ENCODE measurements at places on chromosomes 2 and 18.
A peak's percentile ranks its signal among the peaks of the same experiment; 100 is the strongest.

DNA sequence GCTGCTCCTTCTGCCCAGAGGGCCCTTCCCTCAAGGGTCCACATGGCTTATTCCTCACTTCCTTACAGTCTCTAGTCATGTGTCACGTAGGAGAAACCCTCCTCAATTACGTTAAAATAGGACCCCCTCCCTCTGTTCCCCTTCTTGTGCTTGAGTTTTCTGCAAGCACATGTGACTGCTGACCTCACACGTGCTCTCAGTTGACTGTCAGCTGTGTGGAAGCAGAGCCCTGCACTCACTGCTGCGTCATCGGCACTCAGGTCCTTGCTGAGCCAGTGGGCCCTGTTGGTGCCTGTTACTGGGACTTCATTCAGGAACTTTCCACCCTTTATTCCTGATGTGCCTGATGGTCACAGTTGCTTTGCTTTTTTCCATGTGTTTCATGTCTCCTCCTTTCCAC, 11.1 kb downstream of the ATG16L1 start:
- no peak for DNase-seq

DNA sequence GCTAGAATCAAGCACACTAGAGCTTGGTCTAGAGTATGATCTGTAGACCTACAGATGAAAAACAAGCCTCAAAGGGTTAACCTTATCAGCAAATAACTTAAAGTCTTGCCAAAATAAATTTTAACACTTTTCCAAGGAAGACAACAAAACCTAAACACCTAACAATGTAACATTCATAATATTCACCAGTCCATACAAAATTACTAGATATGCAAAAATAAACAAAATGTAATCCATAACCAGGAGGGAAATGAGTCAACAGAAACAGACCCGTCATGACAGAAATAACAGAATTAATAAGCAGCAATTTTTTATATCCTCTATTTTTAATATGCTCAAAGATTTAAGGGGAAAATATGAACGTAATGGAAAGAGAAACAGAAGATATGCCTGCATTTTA, 36.1 kb downstream of the TRAK2 start:
- no peak for DNase-seq

- DNase-seq: no peak
Observed at GRCh38 chr18:78939105-78939504, 40.5 kb upstream of the SALL3 start.

DNA sequence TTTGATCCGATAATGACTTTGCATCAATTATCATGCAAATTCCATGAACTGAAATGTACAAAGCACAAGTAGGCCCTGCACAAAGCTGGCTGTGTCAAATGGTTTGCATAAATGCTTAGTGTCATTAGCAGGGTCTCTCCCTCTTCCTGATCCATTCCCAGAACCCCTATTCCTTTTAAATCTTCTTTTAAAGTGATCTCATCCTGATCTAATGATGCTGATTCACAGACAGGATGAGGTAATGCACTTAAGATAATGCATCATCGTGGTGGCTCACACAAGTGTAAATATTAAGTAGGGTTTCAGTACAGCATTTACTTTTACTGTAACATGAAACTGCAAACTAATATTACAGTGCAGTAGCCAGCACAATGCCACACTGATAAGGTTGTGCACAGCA, 304.8 kb upstream of the SOX11 start:
- DNase-seq: no peak

- no peak for DNase-seq
Observed at GRCh38 chr2:71186973-71187372, 39.9 kb downstream of the PAIP2B start.

- no peak for DNase-seq
Observed at GRCh38 chr2:180577567-180577966, 402.8 kb upstream of the UBE2E3 start.

- no peak for DNase-seq
Observed at GRCh38 chr2:229869226-229869625, 52.6 kb downstream of the TRIP12 start.

DNA sequence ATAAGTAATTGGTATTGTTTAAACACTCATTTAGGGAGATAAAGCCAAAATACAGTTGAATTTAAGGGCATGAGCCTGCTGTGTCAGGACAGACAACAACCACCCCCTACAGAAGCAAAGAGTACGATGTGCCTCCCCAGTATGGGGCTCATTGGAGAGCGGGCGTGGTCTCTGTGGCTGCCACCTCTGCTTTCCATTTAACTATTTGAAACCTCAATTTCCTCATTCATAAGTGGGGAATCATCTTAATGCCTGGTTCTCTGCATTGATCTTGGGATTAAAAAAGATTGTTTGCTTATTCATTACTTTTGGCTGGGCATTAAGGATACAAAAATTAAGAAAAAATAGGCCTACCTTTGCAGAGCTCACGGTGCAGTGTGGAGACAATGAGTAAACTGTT, 21.4 kb downstream of the KCNS3 start:
- DNase-seq: no peak

GRCh38 chr2:193518041-193518817, 1323.5 kb upstream of the TMEFF2 start:
- DNase-seq: no peak

- no peak for DNase-seq
Observed at GRCh38 chr2:7852546-7852945, 829.3 kb upstream of the ID2 start.

GRCh38 chr2:109134741-109135358, 5.8 kb downstream of the SH3RF3 start:
- no peak for DNase-seq

DNA sequence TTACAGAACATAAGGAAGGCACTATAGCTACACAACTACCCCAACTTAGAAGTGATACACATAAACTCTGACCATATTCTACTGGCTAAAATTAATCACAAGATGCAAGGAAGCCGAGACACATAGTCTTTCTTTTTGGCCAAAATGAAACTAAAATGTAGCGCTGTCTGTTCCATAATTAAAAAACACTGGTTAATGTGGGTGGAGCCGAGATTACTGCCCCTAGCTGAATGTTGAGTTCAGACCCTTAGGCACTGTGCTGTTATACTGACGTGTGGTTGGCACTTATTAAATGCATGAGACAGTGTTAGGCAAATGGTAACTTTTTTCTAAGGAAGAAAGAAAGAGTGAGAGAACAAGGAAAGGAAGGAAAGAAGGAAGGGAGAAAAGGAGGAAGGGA, 254.6 kb upstream of the RND3 start:
- DNase-seq: no peak

DNA sequence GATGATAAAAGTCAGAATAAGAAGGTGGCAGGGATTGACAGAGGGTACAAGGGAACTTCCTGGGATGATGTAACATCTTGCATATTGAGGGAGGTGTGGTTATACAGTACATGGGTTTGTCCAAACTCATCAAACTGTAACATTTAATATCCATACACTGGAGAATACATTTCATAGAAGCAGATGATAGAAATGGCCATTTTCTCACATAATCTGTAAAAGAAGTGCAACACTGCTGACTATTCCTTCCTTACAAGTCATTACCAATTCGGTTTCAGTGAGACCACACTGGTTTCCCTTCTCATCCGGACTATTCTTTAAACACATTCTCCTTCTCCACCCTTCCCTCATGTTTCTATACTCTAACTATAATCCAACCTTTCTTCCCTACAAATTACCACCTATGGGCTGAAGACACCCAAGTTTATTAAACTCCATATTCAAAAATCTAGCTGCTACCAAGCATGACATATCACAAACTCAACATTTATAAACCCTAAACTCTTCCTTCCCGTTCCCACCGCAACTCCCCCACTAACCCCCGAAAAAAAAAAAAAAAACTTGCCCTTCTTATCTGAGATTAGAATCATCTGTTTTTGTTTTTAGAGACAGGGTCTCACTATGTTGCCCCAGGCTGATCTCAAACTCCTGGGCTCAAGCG, 1.6 kb downstream of the COX7A2L start:
- DNase-seq: no peak

- DNase-seq: no peak
Observed at GRCh38 chr2:169765523-169765922, 31.9 kb downstream of the KLHL23 start.

DNA sequence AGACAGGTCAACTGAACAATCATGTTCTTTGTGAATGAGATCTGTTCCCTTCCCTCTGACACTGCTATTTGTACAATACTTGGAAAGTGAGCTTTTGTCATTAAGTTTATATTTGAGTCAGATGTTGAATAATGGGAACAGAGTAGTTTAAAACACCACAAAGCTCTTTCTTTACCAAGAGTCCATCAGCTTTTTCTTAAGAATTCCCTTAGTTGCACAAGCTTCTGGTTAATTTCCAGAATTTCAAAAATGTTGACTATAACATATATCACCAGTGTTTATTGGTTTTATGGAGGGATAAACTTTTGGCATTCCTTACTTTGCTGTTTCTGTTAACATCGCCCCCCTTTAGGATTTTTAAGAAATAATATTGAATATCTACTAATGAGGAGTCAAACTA, 403.7 kb downstream of the CCDC85A start:
- DNase-seq: no peak

GRCh38 chr2:90076311-90076710, 1384.8 kb downstream of the RPIA start:
- DNase-seq: no peak

DNA sequence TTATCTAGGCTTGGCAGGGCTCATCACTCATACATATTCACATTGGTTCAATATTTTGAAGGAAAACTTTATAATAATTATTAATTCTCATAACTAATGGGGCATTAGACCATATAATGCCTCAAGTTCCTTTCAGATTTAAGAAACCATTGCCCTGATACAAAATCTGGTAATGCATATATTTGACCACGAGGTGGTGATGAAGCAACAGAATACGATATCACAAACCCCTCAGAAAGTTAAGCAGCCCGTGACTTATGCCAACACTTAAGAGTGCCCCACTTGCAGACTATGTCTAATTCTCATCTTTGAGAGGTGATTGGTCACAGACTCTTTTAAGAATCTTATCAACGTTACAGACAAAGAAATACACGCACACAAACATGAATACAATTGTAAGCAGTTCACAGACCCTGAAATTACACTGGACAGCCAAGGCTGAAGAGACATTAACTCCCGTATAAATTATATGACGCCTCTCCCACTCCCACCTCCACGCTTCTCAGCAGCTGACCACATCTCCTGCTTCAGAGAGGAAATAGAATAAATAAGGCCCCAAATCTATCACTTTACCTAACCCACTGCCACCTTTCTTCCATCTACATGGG, 20.7 kb upstream of the DNAH6 start:
- peak; percentile 62 for DNase-seq
